CD4-positive, CD25-positive, alpha-beta regulatory T cell (primary cell): ENCODE measurements at places on chromosomes 3 and 15. TPM values are rescaled to one million over a fixed set of nuclear protein-coding genes. Genes with fewer than 3 reads are reported as not detected.

The MAGEL2 gene
- not detected for polyA plus RNA-seq

The CD86 gene
- polyA plus RNA-seq: 0.49 TPM

The CCDC66 gene
- 26.6 TPM for polyA plus RNA-seq

The SPSB4 gene
- not detected for polyA plus RNA-seq

GRCh38 chr3:129440618-129441190 lies 680 bp downstream of the IFT122 start:
- DNase-seq: no peak

- DNase-seq: no peak
Observed at GRCh38 chr3:70360979-70361760, 48.7 kb upstream of the MDFIC2 start.

- DNase-seq: no peak
Observed at GRCh38 chr3:171039674-171040073, 13.2 kb upstream of the SLC2A2 start.

DNA sequence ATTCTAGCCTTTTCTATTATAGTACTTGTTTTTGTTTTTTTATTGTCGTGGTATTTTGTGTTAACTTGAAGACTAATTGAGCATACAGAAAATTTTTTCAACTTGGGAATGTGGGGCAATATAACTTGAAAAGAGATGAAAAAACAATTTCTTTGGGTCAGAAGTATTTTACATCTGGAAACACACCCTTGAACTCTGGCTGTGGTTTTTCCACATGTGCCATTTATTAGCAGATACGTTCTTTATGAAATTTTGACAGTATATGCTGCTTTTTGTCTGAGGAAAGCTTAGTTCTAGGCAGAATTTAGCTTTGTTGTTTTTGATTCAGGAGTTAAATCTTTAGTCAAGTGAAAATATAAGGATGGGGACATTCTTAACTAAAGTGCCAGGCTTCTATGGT lies 44.7 kb downstream of the TCF12 start:
- no peak for DNase-seq

DNA sequence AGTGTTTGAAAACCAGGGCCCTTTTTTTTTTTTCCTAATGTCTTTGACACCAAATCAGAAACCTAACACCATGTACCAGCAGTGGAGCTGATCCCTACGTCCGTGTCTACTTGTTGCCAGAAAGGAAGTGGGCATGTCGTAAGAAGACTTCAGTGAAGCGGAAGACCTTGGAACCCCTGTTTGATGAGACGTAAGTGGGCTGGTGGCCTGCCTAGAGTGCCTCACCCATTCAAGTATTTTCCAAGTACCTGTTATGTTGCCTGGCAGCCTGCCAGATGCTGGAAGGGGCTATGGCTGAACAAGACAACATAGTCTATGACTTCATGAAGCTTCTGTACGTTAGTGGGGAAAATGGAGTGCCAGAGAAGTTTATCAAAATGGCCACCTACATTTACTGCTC lies 39.7 kb downstream of the ESYT3 start:
- no peak for DNase-seq
